ENCODE measurements at places on chromosomes 5 and 9.
A peak's percentile ranks its signal among the peaks of the same experiment; 100 is the strongest.

GRCh38 chr9:89796606-89797005 lies 191.8 kb downstream of the GADD45G start:
- DNase-seq = no peak

DNA sequence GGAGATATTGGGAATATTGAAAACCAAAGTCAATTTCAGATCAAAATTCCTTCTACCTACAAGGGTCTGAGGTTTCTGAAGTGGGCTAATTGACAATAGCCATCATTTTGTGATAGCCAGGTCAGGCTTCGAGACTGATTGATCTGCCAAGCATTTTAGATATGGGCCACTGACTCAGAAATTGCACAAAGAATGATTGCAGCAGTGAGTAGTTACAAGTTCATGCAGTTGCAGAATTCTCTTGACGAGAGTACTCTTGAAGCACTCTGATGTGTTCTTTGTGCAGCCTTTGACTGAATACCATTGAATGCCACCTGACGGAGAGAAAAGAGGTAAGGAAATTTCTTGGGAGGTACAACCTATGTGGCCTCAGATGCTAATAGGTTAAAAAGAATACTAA lies 8.3 kb downstream of the C9orf57 start:
- DNase-seq = no peak

GRCh38 chr9:5557606-5558587 lies 47.6 kb downstream of the PDCD1LG2 start:
- no peak for DNase-seq

DNA sequence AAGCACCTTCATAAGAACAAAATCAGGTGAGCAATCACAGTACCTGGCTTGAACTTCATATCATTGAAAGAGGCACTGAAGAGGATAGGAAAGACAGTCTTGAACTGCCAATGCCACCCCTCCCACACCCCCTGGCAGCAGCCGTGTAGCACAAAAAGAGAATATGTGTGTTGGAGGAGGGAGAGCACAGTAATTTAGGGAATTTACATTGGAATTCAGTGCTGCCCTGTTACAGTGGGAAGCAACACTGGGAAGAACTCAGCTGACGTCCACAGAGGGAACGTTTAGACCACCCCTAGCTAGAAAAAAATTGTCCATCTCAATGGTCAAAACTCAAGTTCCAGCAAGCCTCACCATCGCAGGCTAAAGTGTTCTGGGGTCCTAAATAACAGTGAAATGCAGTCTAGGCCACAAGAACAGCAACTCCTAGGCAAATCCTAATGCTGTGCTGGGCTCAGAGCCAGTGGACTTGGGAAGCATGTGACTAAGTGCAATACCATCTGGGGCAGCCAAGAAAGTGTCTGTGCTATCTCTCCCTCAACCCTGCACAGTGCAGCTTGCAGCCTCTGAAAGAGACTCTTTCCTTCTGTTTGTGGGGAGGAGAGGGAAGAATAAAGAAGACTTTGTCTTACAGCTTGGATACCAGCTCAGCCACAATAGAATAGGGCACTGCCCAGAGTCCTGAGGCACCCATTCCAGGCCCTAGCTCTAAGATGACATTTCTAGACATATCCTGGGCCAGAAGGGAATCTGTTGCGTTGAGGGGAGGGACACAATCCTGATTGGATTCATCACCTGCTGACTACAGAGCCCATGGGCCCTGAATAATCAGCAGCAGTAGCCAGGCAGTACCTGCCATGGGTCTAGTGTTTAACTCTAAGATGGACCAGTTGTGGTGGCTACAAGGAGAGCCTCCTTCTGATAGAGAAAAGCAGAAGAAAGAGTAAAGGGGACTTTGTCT lies 62.1 kb upstream of the VLDLR start:
- DNase-seq = peak; percentile 55

DNA sequence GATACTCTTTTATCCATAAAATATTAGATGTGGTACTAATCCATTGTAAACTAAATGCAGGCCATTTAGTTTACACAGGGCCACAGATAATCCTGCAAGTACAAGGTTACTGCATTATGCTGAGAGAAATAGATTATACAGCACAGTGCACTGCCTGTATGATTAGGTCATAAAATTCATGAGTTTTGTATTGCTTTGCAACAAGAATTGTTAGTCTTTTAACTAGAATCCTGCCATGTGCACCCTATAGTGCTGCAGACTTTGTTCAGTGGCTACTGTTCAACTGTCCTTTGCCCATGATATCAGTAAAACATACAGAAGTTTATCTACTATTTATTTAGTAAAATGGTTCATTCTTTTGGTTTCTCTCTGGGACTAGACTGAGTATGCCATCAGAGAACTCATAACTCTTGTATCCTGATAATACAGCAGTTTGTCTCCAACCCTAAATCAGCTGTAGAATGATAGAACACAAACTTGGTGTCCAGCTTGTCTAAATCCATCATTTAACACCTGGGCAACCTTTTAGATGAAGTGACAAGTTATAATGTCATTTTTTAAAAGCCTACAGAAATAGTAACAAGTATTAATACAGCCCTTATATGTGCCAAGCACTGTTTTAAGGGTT lies 291.2 kb downstream of the TMEM167A start:
- no peak for DNase-seq

GRCh38 chr5:150112201-150113046 lies 26.1 kb upstream of the CSF1R start:
- no peak for DNase-seq

- DNase-seq = no peak
Measured at GRCh38 chr5:32942225-32942989, 231.3 kb downstream of the NPR3 start.

GRCh38 chr5:122849771-122850170 lies 4.4 kb downstream of the SNX24 start:
- no peak for DNase-seq

GRCh38 chr5:145906401-145906800 lies 30.0 kb upstream of the SH3RF2 start:
- DNase-seq = no peak

DNA sequence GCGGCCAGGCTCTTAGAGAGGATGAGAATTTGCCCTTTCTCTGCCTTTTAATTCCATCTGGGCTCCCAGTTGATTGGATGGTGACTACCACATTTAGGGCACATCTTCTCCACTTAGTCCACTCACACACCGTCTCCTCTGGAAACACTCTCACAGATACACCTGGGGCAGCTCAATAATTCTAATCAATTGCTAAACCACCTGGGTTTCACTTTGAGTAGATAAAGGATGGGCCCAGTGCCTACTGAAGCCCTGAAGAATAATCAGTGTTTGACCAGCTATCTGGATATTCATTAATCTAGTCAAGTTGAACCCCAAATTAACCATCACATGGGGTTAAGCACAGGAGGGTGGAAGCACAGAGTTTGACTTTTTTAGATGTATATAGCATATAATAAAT lies 19.1 kb downstream of the MAN2A1 start:
- DNase-seq = no peak

DNA sequence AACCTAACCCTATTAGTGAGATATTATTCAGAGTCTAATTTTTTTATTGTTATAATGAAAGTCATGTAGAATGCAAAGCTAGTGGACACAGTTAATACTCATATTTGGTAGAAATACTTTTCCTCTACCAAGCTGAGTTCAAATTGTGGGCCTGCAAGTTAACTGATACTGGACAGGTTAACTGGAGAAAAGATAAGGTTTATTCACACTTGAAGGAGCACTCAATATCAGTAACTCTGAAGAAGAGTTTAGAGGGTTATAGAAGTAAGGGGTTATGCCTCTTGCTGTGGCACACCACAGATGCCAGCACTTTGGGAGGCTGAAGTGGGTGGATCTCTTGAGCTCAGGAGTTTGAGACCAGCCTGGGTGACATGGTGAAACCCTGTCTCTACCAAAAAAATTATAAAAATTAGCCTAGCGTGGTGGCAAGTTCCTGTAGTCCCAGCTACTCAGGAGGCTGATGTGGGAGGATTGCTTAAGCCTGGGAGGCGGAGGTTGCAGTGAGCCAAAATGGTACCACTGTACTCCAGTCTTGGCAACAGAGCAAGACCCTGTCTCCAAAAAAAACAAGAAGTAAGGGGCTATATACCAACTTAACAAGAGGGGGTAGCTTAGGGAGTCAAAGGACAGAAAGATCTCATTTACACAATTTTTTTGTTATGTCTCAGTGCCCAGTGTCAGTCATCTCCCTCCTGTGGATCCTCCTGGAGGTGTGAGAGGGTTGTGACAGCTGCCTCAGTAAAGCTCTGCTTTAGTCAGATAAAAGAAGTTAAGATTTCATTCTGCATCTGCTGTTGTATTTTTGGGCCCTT lies 121.2 kb upstream of the GRHPR start:
- DNase-seq = no peak

- no peak for DNase-seq
Measured at GRCh38 chr5:50547303-50547702, 106.2 kb upstream of the EMB start.

- DNase-seq = no peak
Measured at GRCh38 chr5:157912621-157913325, 53.8 kb upstream of the CLINT1 start.

DNA sequence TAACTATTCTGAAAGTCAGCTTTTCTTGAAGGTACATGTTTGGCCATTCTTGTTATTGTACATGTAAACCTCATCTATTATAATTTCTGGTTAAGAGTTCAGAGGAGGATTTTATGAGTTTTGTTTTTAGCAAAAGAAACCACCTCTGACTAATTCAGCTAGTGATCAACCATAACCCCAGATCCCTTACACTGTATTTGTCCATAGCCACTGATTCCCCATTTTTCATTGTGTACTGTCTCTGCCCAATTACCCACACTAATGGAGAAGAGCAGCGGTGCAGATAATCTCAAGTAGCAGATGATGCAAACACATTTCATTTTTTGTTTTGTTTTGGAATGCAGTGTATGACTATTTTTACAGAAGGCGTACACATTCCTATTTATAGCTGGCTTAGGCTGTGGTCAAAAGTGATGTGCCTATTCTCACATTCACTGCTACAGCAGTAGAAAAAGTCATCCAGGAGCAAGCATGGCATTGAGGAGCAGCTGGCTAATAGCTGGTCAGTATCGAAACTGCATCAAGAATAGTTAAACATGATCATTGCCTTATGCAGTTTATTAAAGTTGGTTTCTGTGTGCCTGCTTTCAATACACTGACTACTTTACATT lies 988.3 kb downstream of the DTWD2 start:
- no peak for DNase-seq

DNA sequence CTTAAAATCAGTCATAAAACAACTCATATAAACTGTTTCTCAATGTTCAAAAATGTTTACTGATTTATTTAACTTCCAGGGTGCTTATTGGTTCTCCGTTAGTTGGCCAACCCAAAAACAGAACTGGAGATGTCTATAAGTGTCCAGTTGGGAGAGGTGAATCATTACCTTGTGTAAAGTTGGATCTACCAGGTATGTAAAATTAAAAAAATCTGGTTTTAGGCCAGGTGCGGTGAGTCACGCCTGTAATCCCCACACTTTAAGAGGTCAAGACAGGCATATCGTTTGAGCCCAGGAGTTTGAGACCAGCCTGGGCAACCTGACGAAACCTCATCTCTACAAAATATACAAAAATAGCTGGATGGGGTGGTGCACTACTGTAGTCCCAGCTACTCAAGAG lies 73.7 kb downstream of the ITGA1 start:
- DNase-seq = no peak
